ENCODE measurements at places on chromosomes 11 and 22.
A peak's percentile ranks its signal among the peaks of the same experiment; 100 is the strongest.

DNA sequence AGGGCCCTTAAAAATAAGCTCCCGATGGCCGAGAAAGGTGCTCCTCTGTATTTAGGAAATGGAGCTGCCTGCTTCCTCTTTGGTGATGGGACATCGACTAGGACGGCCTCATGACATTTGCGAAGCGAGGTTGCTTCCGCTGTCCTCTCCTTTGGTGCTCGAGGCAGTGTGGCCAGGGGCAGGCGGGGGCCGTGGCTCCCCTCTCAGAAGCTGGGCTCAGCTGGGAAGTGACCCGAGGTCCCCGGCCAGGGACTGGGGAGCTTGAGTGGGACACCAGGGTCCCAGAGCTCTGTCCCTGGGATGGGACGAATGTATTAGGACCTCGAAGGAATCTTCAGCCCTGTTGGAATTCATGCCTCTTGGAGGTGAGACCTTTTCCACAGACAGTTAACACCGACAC, 151.1 kb downstream of the CTTN start:
- no peak overlapping the region for H3K27ac ChIP-seq
- no peaks in the 10 kb centered on the region for H3K27me3 ChIP-seq
- DNase-seq: no peak
- no peaks in the 10 kb centered on the region for H3K4me1 ChIP-seq

- H3K36me3 ChIP-seq: peaks cover 83% of the 10 kb centered on the region
- H3K4me1 ChIP-seq: peaks cover 22% of the 10 kb centered on the region
- no peak for DNase-seq
- H3K4me3 ChIP-seq: no peak overlapping the region
- no peaks in the 10 kb centered on the region for H3K27me3 ChIP-seq
Measured at GRCh38 chr22:41524809-41525449, 19.3 kb downstream of the POLR3H start.

GRCh38 chr11:34668583-34669053, 47.7 kb downstream of the EHF start:
- no peaks in the 10 kb centered on the region for H3K36me3 ChIP-seq
- no peak overlapping the region for H3K27ac ChIP-seq
- no peak overlapping the region for H3K4me3 ChIP-seq
- DNase-seq: no peak
- H3K4me1 ChIP-seq: no peaks in the 10 kb centered on the region
- H3K27me3 ChIP-seq: no peaks in the 10 kb centered on the region

GRCh38 chr22:36838119-36839030, 21.5 kb upstream of the PVALB start:
- H3K27ac ChIP-seq: no peak overlapping the region
- peaks cover 17% of the 10 kb centered on the region for H3K27me3 ChIP-seq
- no peak for DNase-seq
- no peak overlapping the region for H3K4me3 ChIP-seq

DNA sequence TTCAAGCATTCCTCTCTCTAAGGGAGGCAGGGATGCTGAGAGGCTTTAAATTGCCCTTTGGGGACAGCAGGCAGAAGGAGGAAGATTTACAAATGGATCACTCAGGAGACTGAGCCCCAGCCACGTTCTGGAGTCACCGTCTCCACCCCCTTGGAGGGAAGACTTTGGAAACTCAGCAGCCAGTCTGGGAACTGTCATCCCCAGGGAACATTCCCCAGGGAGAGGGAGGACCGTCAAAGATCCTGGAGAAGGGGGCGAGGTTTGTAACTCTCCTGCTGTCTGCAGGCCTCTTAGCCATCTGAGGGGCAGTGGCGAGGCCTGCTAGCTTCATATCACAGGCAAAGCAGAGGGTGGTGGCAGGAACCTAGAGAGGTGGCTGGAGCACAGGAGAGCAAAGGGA, 56.1 kb upstream of the SLC22A12 start:
- H3K27ac ChIP-seq: no peak overlapping the region
- no peak overlapping the region for H3K4me3 ChIP-seq
- no peaks in the 10 kb centered on the region for H3K4me1 ChIP-seq
- DNase-seq: no peak

- H3K27ac ChIP-seq: no peak overlapping the region
- no peak overlapping the region for H3K4me3 ChIP-seq
- H3K36me3 ChIP-seq: no peaks in the 10 kb centered on the region
- no peaks in the 10 kb centered on the region for H3K4me1 ChIP-seq
Measured at GRCh38 chr11:112555491-112556364, 295.1 kb upstream of the PLET1 start.

GRCh38 chr11:131640320-131640719, 269.9 kb downstream of the NTM start:
- DNase-seq: no peak
- H3K4me1 ChIP-seq: no peaks in the 10 kb centered on the region
- H3K4me3 ChIP-seq: no peak overlapping the region
- H3K27me3 ChIP-seq: no peaks in the 10 kb centered on the region
- H3K27ac ChIP-seq: no peak overlapping the region
- no peaks in the 10 kb centered on the region for H3K36me3 ChIP-seq

GRCh38 chr22:19238900-19239299, 52.6 kb downstream of the CLTCL1 start:
- H3K27ac ChIP-seq: no peak overlapping the region
- no peaks in the 10 kb centered on the region for H3K4me1 ChIP-seq
- no peak overlapping the region for H3K4me3 ChIP-seq
- DNase-seq: no peak
- H3K36me3 ChIP-seq: peaks cover 50% of the 10 kb centered on the region

DNA sequence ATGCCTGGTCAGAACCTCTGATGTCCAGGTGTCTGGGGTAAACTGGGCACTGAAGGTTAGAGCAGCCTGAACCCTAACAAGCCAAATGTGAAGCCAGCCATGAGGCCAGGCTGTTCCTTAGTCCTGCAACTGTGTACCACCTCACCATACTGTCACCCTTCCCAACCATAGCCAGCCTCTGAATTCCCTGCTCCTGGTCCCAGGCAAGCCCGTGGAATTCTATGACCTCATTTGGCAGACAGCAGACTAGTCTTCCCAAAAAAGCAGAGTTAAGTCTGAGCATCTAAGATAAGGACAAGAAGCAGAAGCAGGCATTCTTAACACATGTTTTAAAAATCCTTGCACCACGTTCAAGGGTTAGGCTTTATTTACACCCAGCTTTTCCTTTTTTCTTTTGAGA, 134.8 kb downstream of the C11orf58 start:
- no peak overlapping the region for H3K4me3 ChIP-seq
- DNase-seq: no peak
- no peaks in the 10 kb centered on the region for H3K36me3 ChIP-seq
- no peaks in the 10 kb centered on the region for H3K27me3 ChIP-seq
- peak overlapping the region; percentile 23 for H3K27ac ChIP-seq

GRCh38 chr11:59078435-59078834, 7.7 kb upstream of the GLYATL1B start:
- no peak for DNase-seq
- no peaks in the 10 kb centered on the region for H3K4me1 ChIP-seq
- H3K27me3 ChIP-seq: no peaks in the 10 kb centered on the region
- no peaks in the 10 kb centered on the region for H3K36me3 ChIP-seq

DNA sequence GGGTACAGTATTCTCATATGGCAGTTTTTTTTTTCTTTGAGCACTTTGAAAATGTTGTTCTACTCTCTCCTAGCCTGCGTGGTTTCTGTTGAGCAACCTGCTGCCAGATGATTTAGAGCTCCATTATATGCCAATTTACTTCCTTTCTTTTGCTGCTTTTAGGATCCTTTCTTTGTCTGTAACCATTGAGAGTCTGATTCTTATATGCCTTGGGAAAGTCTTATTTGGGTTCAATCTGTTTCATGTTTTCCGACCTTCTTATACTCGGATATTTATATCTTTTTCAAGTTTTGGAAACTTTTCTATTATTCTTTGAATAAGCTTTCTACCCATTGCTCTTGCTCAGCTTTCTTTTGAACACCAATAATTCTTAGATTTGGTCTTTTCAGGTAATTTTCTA, 138.1 kb upstream of the RAG2 start:
- no peak for DNase-seq
- no peaks in the 10 kb centered on the region for H3K4me1 ChIP-seq
- no peaks in the 10 kb centered on the region for H3K27me3 ChIP-seq
- H3K36me3 ChIP-seq: no peaks in the 10 kb centered on the region
- no peak overlapping the region for H3K4me3 ChIP-seq

DNA sequence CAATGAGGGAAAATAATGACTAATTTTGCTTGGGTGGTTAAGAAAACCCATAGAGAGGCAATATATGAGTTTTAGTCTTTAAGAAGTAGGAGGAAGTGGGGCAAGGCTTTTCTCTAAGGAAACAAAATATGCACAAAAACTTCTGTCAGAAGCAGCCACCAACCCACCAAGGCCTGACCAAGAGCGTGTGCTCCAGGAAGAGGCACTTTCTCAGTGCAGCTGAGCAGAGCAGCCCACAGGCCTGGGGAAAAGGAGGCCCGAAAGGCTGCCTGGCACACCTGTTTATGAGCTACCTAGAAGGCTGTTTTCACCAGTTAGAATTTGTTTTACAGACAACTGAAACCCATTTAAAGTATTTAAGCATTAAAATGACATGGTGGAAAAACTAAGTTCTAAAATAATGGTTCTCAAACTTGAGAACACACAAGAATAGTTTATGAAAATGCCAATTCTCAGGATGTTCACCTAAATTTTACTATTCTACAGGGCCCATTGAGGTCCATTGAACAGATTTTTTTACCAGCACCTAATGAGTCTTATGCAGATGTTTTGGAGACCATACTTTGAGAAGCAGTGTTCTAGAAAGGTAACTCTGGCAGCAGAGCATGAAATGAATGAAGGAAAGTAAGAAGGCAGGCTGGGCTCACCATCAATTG, 160.5 kb upstream of the DDI1 start:
- no peak overlapping the region for H3K27ac ChIP-seq
- no peaks in the 10 kb centered on the region for H3K36me3 ChIP-seq
- peaks cover 4% of the 10 kb centered on the region for H3K4me1 ChIP-seq
- no peak overlapping the region for H3K4me3 ChIP-seq
- no peak for DNase-seq
- H3K27me3 ChIP-seq: no peaks in the 10 kb centered on the region

DNA sequence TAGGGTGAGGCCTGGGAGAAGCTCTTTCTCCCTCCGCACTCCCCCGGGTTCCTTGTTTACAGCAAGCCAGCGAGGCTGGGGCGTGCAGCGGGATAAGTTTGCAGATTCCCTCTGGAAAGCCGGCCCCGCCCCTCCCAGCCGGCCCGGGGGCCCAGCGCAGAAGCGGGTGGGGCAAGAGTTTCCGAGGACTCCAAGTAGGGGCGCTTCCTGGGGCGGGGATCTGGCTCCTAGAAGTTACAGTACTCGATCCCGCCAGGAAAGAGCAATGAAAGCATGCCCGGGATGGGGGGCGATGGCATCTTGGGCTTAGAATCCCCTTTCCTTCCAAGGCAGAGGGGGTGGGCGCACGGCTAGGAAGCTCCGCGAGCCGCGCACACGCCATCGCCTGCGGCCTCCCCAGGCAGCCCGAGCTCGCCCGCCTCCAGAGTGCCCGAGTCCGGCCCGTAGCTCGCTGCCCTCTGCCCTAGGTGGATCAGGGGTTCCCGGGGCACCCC, 385 bp downstream of the TST start:
- H3K27me3 ChIP-seq: no peaks in the 10 kb centered on the region
- H3K36me3 ChIP-seq: peaks cover 2% of the 10 kb centered on the region
- peak; percentile 49 for DNase-seq
- H3K4me3 ChIP-seq: peak overlapping the region; percentile 78

- H3K4me3 ChIP-seq: no peak overlapping the region
- DNase-seq: no peak
- H3K36me3 ChIP-seq: no peaks in the 10 kb centered on the region
- peak overlapping the region; percentile 1 for H3K27ac ChIP-seq
- no peaks in the 10 kb centered on the region for H3K27me3 ChIP-seq
- peaks cover 22% of the 10 kb centered on the region for H3K4me1 ChIP-seq
Measured at GRCh38 chr11:128298271-128298670, 289.1 kb downstream of the ETS1 start.

DNA sequence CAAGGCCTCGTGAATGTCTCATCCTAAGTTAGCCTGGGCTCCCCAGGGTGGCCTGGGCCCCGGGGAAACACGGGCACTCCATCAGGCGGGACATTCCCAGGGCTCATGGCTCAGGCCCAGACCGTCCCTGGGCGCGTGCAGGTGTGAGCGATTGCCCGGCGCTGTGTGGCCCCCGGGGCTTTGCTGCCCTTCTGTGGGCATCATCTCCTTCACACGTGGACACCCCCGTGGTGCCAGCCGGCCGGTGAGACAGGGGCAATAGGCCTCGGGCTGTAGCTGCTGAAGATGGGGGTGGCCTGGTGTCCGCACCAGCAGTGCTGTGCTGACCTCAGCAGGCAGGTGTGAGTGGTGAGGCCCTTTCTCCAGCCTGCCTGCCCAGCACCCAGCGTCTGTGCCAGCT, 4.6 kb upstream of the SELENOO start:
- H3K4me1 ChIP-seq: peaks cover 9% of the 10 kb centered on the region
- DNase-seq: no peak
- H3K4me3 ChIP-seq: no peak overlapping the region
- H3K27ac ChIP-seq: no peak overlapping the region

DNA sequence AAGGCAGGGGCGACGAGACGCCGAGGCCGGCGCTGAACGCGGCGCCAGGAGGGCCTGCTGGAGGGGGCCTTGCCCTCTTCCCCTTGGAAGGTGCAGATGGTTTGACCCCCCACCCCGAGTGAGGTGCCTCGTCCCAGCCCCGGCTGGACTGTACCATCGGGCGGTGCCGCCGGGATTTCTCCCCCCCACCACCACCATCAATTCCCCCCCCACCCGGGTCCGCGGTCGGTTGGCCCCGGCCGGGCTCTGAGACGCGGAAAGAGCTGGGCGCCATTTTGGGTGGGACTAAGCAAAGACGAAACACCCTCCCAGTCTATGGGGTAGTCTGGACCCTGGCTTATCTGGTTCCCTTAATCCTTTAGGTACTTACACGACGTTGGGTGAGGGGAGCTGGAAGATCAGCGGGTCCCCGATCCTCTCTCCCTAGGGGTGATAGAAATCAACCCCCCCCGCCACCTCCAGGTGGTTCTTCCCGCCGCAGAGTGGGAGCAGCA, at the start of gene PRDM10:
Gene PRDM10 (minus strand): TSS at position 484 of the 494 bp plus-strand sequence. CDS start 41,871 bp downstream, outside the sequence.
- peak within 1 kb of the TSS; percentile 99 for H3K27ac ChIP-seq
- peak; percentile 87 for DNase-seq
- H3K4me3 ChIP-seq: peak within 1 kb of the TSS; percentile 52
- peaks cover 32% of the 10 kb centered on the region for H3K4me1 ChIP-seq

DNA sequence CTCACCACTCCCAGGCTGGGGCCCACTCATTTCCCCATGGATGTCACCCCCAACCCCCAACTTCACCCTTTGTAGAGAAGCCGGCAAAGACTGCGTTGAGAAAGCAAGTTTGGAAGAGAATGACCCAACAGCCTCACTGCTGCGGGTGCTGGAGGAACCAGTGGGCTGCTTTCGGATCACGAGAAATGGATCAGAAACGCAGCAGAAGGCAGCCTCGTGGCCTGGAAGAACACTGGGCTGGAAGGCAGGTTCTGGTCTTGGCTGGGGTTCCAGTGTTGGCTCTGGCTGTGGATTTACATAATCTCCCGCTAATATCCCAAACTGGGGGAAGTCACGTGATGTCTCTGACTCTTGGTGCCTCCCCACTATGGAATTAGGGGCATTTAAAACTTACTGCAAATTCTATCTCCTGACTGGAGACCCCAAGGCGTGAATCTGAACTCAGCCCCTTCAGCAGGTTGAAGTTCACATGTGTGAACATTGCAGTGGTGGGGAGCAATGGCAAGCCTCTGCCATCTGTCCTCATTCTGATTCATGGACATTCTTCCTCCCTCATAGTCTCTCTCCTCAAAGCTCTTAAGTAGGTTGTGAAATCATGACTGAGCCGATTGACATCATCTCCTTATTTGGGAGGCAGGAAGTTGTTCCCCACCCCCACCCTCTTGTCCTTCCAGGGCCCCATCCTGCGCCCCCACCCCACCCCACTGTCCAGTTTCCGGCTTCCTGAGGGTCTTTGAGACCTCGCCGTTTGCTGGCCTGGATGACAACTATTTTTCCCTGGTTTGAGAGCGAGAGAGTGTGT, 37.0 kb upstream of the TIMP3 start:
- DNase-seq: peak; percentile 66
- peaks cover 32% of the 10 kb centered on the region for H3K4me1 ChIP-seq
- H3K27ac ChIP-seq: peak overlapping the region; percentile 67
- H3K36me3 ChIP-seq: no peaks in the 10 kb centered on the region
- no peak overlapping the region for H3K4me3 ChIP-seq
- H3K27me3 ChIP-seq: no peaks in the 10 kb centered on the region

All from tibial nerve (tissue), 4 donors.